ENCODE measurements at places on chromosomes 5 and 9. TPM values are rescaled to one million over a fixed set of nuclear protein-coding genes. Genes with fewer than 3 reads are reported as not detected.

Gene SYNPO
- 15.4 TPM for total RNA-seq

Gene RASGEF1C
- not detected for total RNA-seq

Gene ODF2
- total RNA-seq: 25.1 TPM

Gene POU5F2
- 4.2 TPM for total RNA-seq

Gene NIPSNAP3A
- 26.6 TPM for total RNA-seq

Gene PCDHA7
- 1.3 TPM for total RNA-seq

Gene ENTREP1
- 30.5 TPM for total RNA-seq

Gene ROR2
- 2.1 TPM for total RNA-seq

Gene PCDHB15
- total RNA-seq: 4.2 TPM

Gene ABLIM3
- 57.4 TPM for total RNA-seq

GRCh38 chr9:18478501-18479361 lies 4.8 kb downstream of the ADAMTSL1 start:
- no peaks in the 10 kb centered on the region for H3K4me1 ChIP-seq
- H3K4me3 ChIP-seq: no peak overlapping the region
- no peak overlapping the region for H3K27ac ChIP-seq

- no peak overlapping the region for H3K27ac ChIP-seq
- DNase-seq: no peak
- H3K27me3 ChIP-seq: no peaks in the 10 kb centered on the region
- H3K4me1 ChIP-seq: no peaks in the 10 kb centered on the region
Measured at GRCh38 chr9:85344901-85345300, 396.9 kb downstream of the AGTPBP1 start.

DNA sequence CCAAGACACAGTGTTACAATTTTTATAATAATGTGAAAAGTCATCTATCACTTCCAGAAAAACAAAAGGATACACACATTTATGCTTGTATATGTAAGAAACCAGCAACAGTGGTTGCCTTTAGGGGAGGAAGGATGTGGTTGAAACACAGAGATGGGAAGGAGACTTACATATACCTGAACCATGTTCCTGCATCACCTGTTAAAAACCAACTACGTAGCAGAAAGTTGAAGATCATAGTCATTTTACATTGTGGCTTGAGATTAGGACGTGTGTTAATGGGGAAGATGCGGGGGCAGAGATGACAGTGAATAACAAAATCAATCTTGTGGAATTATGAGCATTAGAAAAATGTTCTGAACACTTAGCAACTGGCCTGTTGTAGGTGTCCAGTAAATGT lies 307.3 kb downstream of the MLLT3 start:
- H3K27ac ChIP-seq: no peak overlapping the region
- H3K36me3 ChIP-seq: no peaks in the 10 kb centered on the region
- DNase-seq: no peak
- H3K4me1 ChIP-seq: no peaks in the 10 kb centered on the region
- H3K27me3 ChIP-seq: no peaks in the 10 kb centered on the region

DNA sequence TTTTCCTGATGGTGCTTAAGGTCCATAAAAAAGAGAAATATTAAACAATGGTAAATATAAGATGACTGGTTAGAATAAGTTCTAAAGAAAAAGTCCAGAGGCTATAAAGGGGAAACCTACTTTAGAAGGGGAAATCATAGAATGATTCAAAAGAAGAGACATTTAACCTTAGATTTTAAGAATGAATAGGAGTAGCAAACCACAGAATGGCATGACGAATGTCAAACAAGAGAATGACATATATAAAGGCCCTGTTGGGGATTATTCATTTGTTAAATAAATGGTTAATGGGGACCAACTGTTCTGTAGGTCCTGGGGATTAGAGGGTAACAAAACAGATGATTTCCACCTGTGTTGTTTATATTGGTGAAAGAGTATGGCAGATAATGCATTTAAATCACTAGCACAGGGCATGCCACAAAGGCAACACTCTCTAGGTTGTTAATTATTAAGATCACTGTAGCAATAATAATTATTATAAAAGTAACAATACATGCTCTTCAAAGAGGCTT lies 495.2 kb upstream of the GRIA1 start:
- H3K36me3 ChIP-seq: no peaks in the 10 kb centered on the region
- H3K27me3 ChIP-seq: no peaks in the 10 kb centered on the region
- DNase-seq: no peak
- H3K27ac ChIP-seq: no peak overlapping the region
- no peak overlapping the region for H3K4me3 ChIP-seq

GRCh38 chr9:37730256-37730655 lies 23.3 kb upstream of the TRMT10B start:
- H3K36me3 ChIP-seq: no peaks in the 10 kb centered on the region
- no peaks in the 10 kb centered on the region for H3K4me1 ChIP-seq

GRCh38 chr5:83577036-83577636 lies 105.6 kb downstream of the VCAN start:
- no peak overlapping the region for H3K27ac ChIP-seq
- no peak overlapping the region for H3K4me3 ChIP-seq
- DNase-seq: no peak
- no peaks in the 10 kb centered on the region for H3K36me3 ChIP-seq
- no peaks in the 10 kb centered on the region for H3K4me1 ChIP-seq

- H3K4me1 ChIP-seq: no peaks in the 10 kb centered on the region
- H3K36me3 ChIP-seq: no peaks in the 10 kb centered on the region
- H3K27me3 ChIP-seq: no peaks in the 10 kb centered on the region
Measured at GRCh38 chr5:126680191-126680817, 79.6 kb downstream of the PHAX start.

- H3K4me3 ChIP-seq: no peak overlapping the region
- H3K27ac ChIP-seq: no peak overlapping the region
- H3K4me1 ChIP-seq: no peaks in the 10 kb centered on the region
Measured at GRCh38 chr5:117686926-117687325, 1112.3 kb upstream of the SEMA6A start.

DNA sequence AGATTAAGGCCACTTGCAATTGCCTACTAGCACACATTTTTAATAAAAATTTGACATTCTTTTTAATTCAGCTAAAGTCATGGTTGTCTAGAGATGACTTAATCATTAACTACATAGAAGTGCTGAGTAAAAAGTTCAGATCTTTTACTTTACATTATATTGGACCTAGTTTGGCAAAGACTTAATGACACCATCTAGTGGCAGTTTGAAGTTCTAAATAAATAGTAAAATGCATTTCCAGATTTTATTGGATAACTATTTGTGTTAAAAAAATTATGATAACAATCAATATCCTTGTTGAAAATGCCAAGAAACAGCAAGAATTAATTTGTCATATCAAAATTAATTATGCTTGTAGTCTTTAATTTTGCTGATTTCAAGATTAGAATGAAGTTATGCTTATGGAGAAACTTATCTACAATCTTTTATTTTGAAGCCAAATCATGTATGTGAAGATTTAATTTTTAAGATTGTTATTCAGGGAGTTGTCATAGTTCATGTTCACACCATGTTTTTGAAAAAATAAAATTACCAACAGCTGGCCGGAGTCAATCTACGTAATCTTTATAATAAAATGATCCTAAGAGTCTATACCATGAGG lies 69.6 kb upstream of the PJA2 start:
- no peak for DNase-seq
- no peaks in the 10 kb centered on the region for H3K36me3 ChIP-seq
- no peak overlapping the region for H3K27ac ChIP-seq

- H3K27me3 ChIP-seq: no peaks in the 10 kb centered on the region
- no peaks in the 10 kb centered on the region for H3K4me1 ChIP-seq
- H3K27ac ChIP-seq: no peak overlapping the region
- H3K4me3 ChIP-seq: no peak overlapping the region
- no peaks in the 10 kb centered on the region for H3K36me3 ChIP-seq
- DNase-seq: no peak
Measured at GRCh38 chr9:102867488-102867887, 127.6 kb upstream of the CYLC2 start.

GRCh38 chr9:102124465-102124864 lies 386.0 kb upstream of the GRIN3A start:
- H3K4me1 ChIP-seq: no peaks in the 10 kb centered on the region
- H3K4me3 ChIP-seq: no peak overlapping the region
- H3K36me3 ChIP-seq: no peaks in the 10 kb centered on the region
- H3K27me3 ChIP-seq: no peaks in the 10 kb centered on the region
- no peak for DNase-seq
- H3K27ac ChIP-seq: no peak overlapping the region

DNA sequence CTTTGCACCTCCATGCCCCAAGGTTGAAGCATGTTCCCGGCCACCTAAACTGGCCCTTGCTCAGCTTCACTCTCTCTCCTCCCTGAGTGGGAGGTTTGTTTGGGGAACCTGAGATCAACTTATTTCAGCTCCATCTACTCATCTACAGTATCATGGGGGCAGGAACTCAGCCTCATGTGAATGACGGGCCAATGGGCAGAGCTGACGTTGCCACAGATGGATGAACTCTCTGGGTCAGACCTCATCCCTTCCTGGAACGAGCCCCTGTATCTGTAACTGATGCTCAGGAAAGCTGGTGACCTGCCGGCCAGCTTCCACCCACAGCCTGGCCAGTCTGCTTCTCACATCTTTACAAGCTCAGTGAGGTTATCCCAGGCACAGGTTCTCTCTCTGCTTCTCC lies 369.6 kb downstream of the IRX2 start:
- no peak overlapping the region for H3K4me3 ChIP-seq
- H3K27ac ChIP-seq: no peak overlapping the region
- no peaks in the 10 kb centered on the region for H3K4me1 ChIP-seq
- H3K36me3 ChIP-seq: no peaks in the 10 kb centered on the region
- peaks cover 5% of the 10 kb centered on the region for H3K27me3 ChIP-seq

DNA sequence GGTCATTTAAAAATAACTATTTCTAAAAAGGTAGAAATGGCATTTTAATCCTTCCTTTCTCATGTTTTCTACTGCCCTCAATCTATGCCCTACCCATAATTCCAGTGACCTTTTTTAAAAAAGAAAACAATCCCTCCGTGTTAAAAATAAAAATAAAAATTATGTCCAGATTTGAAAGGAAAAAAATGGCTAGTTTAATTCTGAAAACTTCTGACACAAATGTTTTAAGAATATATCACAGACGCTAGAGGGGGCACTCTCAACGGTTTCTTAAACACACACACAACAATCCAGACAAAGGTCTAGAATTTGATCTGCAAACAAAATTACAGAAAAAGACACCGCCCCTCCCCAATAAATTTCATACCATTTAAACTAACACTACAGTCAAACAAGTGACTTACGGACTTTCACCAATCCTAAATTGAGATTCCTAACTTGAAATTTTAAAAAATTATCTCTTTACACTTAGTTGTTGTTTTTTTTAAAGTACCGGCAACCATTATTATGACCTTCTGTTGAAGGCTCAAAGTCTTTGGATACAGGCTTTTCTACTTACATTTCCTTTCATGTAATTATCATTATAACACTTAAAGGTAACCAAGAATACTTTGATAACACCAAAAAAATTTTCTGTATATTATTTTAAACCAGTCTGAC lies 38.2 kb downstream of the CLINT1 start:
- no peaks in the 10 kb centered on the region for H3K4me1 ChIP-seq
